ENCODE measurements at places on chromosomes 2 and 18.

GRCh38 chr2:176139661-176140512 lies 10.4 kb downstream of the HOXD8 start:
- DNase-seq, result no peak

DNA sequence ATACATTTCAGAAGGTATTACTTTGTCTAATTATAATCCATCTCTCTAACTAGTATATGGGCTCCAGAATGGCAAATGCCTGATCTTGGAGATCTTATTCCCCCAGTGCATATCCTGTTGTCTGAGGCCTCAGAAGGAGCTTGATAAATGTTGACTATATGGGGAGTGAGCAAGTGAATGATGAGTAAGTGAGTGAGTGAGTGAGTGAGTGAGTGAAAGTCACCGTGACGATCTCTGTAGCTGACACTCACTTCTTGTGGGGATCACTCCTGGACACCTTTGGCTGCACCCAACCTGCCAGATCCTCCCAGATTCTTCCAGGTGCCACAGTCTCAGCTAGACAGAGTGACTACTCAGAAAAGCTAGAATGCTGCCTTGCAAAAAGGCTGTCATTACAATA lies 2.8 kb downstream of the XDH start:
- DNase-seq, result no peak

- DNase-seq, result no peak
Observed at GRCh38 chr2:118845522-118846441, 1.7 kb downstream of the EN1 start.

DNA sequence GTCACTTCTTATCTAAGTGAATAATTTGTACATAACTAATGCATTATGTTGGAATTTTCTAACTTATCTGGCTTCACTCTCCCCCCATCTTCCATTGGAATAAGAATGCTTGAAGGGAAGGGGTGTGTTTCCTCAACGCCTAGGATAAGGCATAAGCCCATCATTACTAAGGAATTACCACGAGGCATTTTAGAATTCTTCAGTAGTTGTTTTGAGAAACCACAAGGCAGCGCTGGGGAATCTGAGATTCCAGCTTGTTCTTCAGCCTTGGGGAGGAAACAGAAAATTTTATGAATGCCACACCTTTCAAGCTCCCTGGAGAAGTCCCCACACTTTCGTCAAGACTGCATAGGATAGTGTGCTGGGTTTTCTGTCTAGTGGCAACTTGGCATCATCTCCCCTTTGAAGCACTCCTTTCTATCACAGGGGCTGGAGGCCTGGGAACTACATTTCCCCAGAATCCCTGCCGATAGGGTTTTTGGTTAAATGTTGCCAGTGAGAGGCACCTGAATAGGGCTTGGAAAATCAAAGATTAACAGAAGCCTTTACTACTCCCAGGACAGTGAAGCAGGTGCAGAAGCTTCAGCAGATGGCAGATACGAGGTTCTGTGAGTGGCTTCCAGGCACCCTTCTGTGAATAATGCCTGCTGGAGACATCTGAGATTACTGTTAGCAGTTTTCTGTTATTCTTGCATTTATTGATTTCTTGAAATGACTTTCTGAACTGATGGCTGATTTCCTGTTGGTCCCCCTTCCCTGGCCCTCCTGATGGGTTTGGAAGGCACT lies 192.7 kb upstream of the REV1 start:
- no peak for DNase-seq

GRCh38 chr2:201132518-201132917 lies 16.6 kb downstream of the CFLAR start:
- DNase-seq, result no peak

DNA sequence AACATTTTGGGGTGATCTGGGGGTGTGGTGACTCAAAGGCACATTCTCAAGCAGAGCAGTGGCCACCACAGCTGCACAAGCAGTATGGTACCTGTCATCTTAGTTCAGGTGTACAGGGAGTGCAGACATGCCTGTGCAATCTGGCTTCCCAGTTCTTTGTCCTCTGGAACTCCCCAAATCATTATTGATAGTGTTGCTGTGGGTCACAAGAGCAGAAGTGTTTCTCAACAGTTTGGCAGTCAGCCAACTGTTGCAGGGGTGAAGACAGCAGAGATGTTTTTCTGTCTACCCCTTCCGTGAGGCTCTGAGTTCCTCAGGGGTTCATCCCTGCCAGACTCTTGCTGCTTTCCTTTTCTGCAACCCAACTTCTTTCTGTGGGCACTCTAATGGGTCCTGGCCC lies 206.5 kb upstream of the ZSWIM2 start:
- no peak for DNase-seq

GRCh38 chr2:72973566-72974435 lies 56.5 kb downstream of the EMX1 start:
- no peak for DNase-seq

- DNase-seq, result no peak
Observed at GRCh38 chr2:3595985-3596384, 1.1 kb downstream of the COLEC11 start.

DNA sequence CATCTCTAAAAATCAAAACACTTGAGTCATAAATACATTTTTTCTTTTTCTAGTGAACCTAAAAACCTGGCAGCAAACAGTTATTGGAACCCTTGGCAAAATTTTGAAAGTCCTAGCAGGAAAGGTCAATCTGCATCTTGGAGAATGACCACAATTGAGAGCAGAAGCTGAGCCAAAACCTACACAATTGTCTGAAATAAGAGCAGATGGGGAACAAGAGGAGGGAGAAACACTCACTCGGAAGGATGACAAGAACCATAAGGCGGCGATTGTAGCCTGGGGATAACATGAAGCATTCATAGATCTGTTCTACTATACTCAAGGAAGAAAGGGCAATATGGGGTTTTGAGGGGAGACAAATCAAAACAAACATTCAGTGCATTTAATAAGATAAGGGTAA lies 117.0 kb downstream of the CHN1 start:
- no peak for DNase-seq

DNA sequence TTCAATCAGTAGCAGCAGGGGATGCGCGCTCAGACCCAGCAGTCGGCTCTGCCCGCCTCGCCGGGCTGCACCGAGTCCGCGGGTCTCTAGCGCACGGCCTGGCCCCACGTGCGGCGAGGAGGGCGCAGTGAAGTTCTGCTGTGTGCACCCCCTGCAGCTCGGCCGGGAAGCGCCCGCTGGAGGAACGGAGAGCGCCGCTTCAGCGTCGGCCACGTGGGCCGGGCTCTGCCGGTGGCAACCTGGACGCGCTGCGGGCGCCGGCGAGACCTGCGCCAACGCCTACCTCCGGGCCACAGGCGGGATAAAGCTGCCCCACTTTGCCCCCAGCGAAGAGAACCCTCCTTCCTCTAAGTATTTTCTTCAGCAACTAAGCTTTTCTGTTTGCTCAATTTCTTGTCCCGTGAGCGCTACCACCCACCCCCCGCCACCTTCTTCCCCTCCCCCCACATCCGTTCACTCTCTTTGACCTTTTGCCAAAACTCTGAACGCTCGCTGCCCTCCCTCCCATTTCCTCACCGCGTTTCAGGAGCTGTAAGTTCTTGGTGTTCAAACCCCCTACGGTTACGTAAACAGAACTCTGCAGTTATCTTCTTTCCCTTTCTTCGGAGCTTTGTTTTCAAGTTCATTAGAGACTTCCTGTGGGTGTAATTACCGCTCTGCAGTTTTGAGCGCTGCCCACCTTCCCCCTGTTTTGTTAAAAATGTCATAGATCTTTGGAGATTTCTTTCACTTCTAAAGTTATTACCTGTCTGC lies 42.6 kb upstream of the EDAR start:
- DNase-seq, result peak; percentile 15

GRCh38 chr18:78659748-78660147 lies 319.9 kb upstream of the SALL3 start:
- no peak for DNase-seq

- DNase-seq, result no peak
Observed at GRCh38 chr2:168926621-168927386, 25.7 kb downstream of the G6PC2 start.

GRCh38 chr2:142515493-142515892 lies 362.0 kb upstream of the KYNU start:
- no peak for DNase-seq

GRCh38 chr2:78967294-78967693 lies 58.2 kb upstream of the REG3G start:
- no peak for DNase-seq

DNA sequence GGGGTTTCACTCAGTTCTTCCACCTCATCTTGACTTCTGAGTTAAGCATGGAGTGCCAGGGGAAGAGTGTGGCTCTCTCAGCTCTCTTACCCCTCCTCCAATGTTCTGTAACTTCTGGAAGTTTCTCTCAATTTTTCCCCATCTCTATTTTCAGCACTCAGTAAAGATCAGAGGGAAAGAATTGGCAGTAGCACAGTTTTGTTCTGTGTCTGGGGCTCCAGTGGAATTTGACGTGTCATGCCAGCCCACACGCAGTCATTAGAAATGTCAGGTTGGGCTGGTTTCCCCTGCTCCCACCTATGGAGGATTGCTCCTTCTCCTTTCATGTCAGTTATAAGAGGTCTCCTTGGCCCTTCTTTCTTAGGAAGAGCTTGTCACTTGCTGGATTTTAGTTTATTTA lies 104.6 kb upstream of the COL3A1 start:
- DNase-seq, result no peak

- DNase-seq, result no peak
Observed at GRCh38 chr2:27164960-27165763, 16.4 kb downstream of the TCF23 start.

- DNase-seq, result no peak
Observed at GRCh38 chr2:189057316-189057715, 83.1 kb downstream of the COL3A1 start.

- no peak for DNase-seq
Observed at GRCh38 chr2:236307641-236308040, 43.4 kb upstream of the ASB18 start.

- DNase-seq, result no peak
Observed at GRCh38 chr2:190804182-190804795, 76.3 kb upstream of the GLS start.

DNA sequence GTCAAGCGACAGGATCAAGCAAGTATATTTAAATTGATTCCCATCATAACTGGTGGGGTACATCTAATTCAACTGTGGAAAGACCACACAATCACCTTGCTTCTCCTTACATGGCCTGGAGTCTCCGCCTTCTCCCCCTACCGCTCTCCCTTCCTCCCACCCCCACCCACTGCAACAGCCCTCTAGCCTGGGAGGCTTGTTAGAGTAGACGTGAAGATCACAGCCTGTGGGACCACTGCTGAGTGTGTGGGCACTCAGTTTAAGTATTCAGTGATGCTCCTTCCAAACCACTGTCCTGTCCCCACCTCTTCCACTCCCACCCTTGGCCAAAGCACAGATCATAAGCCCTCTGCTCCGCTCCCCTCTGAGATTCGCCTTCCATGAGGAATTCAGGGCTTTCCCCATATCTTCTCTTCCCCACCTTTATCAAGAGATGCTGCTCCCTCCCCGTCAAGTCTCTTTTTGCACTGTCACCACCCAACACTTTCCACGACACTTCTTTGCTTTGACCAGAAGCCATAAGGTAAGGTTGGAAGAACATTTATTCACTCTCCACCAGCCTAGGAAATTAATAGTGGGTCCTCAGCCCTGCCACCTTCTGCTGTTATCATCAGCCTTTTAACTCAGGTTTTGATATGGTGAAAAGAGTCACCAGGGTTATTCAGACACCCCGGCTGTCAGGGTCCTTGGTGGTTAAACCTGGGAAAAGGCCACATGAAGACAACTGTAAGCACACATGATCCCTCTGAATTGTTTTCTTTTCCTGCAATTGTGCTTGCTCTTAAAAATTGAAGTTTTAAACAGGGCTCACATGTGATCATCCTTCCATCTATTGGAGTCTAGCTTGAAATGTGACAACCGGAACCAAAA lies 1.7 kb downstream of the METTL4 start:
- DNase-seq, result no peak

Data from stimulated activated CD8-positive, alpha-beta memory T cell treated with anti-CD3 and anti-CD28 coated beads, Interleukin-2, amount 100 ng/mL, for 1 hour (primary cell).